Left ventricle myocardium inferior (tissue), 1 donor: ENCODE measurements at places on chromosomes 7 and 10. TPM values are rescaled to one million over a fixed set of nuclear protein-coding genes. Genes with fewer than 3 reads are reported as not detected.

- no peaks in the 10 kb centered on the region for H3K36me3 ChIP-seq
- H3K4me1 ChIP-seq: peaks cover 6% of the 10 kb centered on the region
- no peak overlapping the region for H3K4me3 ChIP-seq
- H3K27ac ChIP-seq: peak overlapping the region; percentile 74
These were observed 47.9 kb downstream of the PTPRN2 start for GRCh38 chr7:158539711-158540146.

DNA sequence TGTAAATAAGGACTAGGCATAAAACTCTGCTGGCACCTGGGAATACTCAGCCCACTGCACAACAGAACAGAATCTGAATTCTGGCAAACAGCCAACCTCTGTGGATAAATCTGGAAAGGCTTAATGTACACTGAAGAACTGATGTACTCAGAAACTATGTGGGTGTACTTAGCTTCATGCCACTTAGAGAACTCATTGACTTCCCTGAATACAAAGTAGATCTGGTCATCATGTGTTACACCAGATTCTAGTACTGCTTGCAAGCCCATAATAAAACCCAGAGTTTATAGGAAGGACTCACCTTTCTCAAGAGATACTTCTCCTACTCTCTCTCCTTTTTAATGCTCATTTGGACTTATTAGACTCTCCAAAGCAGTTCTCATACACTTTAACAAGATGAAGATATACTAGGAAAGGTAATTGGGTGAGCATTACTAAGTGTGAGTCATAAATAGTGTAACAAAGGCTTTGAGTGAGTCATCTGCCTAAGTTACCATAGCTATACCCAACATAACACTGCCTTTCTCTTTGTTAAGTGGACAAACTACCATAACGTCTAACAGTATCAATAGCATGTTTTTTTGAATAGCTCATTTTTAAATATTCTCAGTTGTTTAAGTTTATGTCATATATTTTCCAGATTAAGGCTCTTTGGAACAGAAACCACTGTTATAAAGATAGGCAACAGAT, 309.1 kb downstream of the MDFIC start:
- H3K36me3 ChIP-seq: no peaks in the 10 kb centered on the region
- H3K4me3 ChIP-seq: no peak overlapping the region
- no peaks in the 10 kb centered on the region for H3K27me3 ChIP-seq
- peaks cover 8% of the 10 kb centered on the region for H3K4me1 ChIP-seq

GRCh38 chr10:18988338-18988737, 60.3 kb upstream of the MALRD1 start:
- no peak overlapping the region for H3K4me3 ChIP-seq
- H3K27me3 ChIP-seq: no peaks in the 10 kb centered on the region
- no peaks in the 10 kb centered on the region for H3K36me3 ChIP-seq
- DNase-seq: no peak

DNA sequence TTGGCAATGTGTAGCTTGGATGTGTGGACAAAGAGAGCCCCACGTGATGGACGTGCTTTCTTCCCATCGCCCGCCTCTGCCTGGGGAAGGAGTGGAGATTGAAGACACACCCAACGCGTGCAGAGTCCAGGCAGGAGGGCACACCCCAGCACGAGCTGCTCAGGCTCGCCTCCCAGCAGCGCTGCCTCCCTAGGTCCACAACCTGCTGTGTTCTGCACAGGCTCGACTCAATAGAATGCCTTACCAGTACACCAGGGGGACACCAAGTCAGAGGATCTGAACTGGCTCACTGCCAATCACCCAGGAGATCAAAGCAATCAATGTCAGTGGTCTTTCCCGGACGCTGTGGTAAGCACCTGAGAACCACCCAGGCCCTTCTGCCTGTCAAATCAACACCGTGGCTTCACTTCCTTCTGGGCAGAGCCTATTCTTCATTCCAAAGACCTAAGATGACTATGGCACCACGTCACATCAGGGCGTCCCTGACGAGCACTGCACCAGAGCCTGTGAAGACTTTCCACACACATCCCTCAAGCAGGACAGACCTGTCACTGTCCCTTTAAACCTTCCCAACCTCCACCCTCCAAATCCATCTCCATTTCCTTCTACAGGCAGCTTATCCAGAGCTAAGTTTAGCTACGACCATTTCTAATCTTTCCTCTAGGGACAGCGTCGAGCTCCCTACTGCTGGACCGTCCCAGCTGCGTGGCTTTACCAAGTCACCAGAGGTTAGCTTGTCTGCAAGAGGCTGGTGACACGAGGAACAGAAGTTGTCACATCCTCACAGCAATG, 72.3 kb downstream of the AMZ1 start:
- peaks cover 76% of the 10 kb centered on the region for H3K4me1 ChIP-seq
- H3K36me3 ChIP-seq: no peaks in the 10 kb centered on the region

GRCh38 chr10:114352653-114353298, 51.5 kb downstream of the AFAP1L2 start:
- H3K4me1 ChIP-seq: peaks cover 30% of the 10 kb centered on the region
- no peak overlapping the region for H3K4me3 ChIP-seq
- no peak overlapping the region for H3K27ac ChIP-seq
- no peak for DNase-seq
- H3K36me3 ChIP-seq: no peaks in the 10 kb centered on the region

HYAL4 gene
- not detected for total RNA-seq

DNA sequence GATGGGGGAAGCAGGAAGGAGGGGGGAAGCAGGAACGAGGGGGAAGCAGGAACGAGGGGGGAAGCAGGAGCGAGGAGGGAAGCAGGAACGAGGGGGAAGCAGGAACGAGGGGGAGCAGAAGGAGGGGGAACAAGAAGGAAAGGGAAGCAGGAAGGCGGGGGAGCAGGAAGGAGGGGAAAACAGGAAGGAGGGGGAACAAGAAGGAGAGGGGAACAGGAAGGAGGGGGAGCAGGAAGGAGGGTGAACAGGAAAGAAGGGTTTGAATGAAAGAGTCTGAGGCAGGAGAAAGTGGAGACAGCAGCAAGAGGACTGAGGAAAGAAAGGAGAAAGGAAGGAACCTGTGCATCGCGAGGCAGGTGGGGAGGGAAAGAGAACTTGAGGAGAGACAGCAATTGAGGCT, 256.6 kb downstream of the PTEN start:
- H3K27me3 ChIP-seq: no peaks in the 10 kb centered on the region
- H3K4me1 ChIP-seq: peaks cover 5% of the 10 kb centered on the region
- no peak overlapping the region for H3K27ac ChIP-seq
- DNase-seq: no peak
- no peak overlapping the region for H3K4me3 ChIP-seq

DNA sequence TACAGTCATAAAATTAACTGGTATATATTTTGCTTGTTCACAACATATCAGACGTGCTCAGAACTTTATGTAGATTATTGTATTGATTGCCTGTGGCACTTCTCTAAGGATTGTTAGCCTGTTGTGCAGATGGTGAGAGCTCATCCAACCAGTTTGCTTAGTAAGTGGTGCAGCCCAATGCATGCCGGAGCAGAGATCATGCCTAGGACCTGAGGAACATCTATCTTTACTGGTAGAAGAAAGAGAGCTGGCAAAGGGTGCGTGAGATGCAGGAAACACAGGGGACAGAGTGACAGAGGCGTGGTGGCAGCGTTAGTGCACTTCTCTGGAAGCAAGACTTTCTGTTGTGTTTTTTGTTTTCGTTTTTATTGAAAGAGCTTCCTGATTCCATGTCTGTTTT, 35.9 kb downstream of the CCM2 start:
- H3K4me1 ChIP-seq: peaks cover 28% of the 10 kb centered on the region
- DNase-seq: no peak
- H3K27ac ChIP-seq: no peak overlapping the region
- no peaks in the 10 kb centered on the region for H3K27me3 ChIP-seq

- no peak overlapping the region for H3K27ac ChIP-seq
- no peaks in the 10 kb centered on the region for H3K27me3 ChIP-seq
- H3K36me3 ChIP-seq: no peaks in the 10 kb centered on the region
- no peak for DNase-seq
- H3K4me1 ChIP-seq: peaks cover 63% of the 10 kb centered on the region
- H3K4me3 ChIP-seq: no peak overlapping the region
These were observed 81.2 kb downstream of the FZD1 start for GRCh38 chr7:91345449-91345848.

DNA sequence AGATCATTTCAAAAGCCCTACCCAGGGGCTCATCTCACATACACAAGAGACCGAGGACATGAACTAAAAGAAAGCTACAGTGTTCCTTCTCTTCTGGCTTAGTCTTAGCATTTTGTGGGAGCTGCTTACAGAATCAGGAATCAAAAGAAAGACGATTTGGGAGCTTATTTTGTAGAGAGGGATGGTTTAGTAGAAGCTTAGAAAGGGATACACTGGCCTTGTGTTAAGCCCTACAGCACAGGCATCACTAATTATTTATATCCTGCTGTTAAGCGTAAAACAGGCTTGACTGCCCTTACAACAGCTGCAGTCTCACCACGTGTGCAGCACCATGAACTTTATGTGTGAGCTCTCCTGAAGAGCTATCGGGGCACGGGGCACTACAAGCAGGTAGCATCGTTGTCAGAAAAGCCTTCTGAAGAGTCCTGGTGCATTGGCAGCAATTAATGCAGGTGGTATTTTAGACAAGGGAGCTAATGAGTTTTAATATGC, 798.3 kb downstream of the NXPH1 start:
- no peaks in the 10 kb centered on the region for H3K4me1 ChIP-seq
- H3K36me3 ChIP-seq: no peaks in the 10 kb centered on the region
- no peak overlapping the region for H3K27ac ChIP-seq
- no peak for DNase-seq

GRCh38 chr10:15083674-15084501, 4.7 kb downstream of the ACBD7 start:
- no peaks in the 10 kb centered on the region for H3K27me3 ChIP-seq
- DNase-seq: no peak
- H3K4me3 ChIP-seq: peak overlapping the region; percentile 66
- H3K36me3 ChIP-seq: no peaks in the 10 kb centered on the region

- no peak for DNase-seq
- no peak overlapping the region for H3K27ac ChIP-seq
These were observed 375.9 kb downstream of the BMPER start for GRCh38 chr7:34281260-34281659.

DNA sequence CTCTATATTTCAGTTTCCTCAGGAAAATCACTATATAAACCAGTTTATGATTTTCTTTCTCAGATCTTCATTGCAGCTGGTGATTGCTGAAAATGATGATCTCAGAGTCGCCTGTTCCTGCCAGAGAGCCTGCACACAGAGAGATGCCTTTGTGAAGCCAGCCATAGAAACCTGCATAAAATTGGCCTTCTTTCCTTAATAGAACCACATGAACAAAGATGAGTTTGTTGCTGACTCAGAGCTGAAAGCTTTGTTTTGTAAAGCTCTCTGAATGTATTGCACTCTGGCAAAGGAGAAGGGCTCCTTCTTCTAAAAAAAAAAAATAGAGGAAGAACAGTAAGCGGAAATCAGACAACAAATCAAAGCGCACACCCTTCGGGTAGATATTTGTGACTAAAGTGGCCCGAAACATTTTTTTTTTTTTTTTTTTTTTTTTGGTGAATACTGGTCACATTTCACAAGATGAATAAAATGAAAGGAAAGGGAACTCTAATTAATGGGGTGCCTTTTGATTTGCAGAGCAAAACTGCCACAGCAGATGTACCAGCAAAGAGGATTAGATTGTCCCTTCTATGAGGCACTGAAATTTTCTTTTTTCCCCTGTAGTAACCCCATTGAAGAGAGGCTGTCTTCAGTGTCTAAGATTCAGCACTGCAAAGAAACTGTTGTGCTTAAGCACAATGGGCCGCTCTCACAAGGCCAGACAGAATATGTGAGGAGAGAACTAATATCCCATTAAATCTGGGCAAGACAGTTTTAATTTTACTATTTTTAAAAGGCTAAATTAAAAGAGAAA, 75.1 kb upstream of the PTPRZ1 start:
- H3K4me3 ChIP-seq: no peak overlapping the region
- H3K27me3 ChIP-seq: no peaks in the 10 kb centered on the region
- DNase-seq: no peak

DNA sequence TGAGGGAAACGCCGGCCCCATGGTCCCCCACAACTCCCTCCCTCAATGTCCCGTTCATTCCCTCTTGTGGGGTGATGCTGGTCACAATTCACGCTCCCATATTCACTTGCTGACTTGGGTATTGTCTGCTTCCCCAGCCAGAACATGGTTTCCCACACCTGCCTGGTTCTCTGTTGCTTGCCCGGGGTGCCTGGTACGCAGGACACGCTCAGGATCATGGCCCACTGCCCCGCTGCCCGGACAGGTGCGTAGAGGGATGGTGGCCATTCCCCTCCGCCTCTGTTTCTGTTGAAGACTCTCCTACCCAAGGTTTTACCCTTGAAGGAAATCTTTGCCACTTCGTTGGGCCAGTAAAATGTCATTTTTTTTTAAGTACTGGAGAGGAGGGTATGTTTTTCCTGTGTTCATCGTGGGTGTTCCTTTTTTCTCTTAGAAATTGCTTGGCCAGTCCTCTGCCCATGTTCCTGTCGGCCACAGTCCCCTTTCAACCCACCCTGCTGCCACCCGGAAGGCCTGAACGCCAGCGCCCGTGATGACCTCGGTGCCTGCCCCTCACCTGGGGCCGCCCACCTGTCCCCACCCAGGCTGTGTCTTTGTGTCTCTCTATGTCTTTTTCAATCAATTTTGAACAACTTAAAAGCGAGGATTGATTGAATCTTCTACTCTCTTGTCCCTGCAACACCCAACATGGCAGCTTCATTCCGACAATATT, 38.2 kb downstream of the FOXL3 start:
- H3K36me3 ChIP-seq: no peaks in the 10 kb centered on the region
- no peak for DNase-seq
- no peak overlapping the region for H3K4me3 ChIP-seq
- peaks cover 10% of the 10 kb centered on the region for H3K4me1 ChIP-seq
- H3K27ac ChIP-seq: no peak overlapping the region
- peaks cover 31% of the 10 kb centered on the region for H3K27me3 ChIP-seq

MOGAT3 gene
- total RNA-seq: not detected

DNA sequence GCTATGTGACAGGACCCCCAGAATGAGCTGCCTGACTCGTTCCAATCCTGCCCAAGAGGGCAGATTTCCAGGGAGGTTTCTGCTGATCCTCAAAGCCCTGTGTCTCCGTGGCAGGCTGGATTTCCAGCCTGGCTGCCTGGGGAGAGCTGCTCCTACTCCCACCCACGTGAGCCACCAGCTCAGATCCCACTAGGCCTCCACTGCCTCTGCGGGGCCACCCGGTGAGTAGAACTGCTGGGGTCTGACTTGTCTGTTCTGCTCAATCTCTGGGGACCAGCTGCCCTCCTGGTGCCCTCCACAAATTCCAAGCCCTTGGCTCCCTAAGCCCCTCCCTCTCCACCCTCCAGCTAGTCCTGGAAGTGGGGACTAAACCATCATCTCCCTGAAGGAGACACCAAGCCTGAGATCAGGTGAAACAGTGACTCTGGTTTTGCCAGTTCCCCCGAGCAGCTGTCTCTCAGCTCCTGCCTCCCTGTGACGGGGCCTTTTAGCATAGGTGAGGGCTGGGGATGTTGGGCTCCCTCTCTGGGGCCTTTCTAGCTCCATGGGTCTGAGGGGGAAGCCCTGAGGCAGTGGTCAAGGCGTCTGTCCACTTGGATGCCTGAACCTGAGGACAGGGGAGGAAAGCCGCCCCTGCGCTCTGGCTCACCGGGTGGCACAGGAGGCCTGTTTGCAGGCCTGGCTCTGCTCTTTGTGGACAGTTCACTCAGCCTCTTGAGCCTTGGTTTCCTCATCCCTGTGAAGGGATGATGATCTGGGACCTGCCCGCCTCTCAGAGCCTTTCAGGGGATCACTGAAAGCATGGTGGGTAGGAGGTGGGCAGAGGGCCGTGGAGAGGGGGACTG, 5.6 kb downstream of the FAM241B start:
- H3K27ac ChIP-seq: no peak overlapping the region
- H3K4me1 ChIP-seq: peaks cover 2% of the 10 kb centered on the region
- H3K36me3 ChIP-seq: no peaks in the 10 kb centered on the region
- no peak overlapping the region for H3K4me3 ChIP-seq
- peaks cover 21% of the 10 kb centered on the region for H3K27me3 ChIP-seq
- no peak for DNase-seq
